NCI-H1092 (cell line): ENCODE measurements at places on chromosomes 11 and 22.

DNA sequence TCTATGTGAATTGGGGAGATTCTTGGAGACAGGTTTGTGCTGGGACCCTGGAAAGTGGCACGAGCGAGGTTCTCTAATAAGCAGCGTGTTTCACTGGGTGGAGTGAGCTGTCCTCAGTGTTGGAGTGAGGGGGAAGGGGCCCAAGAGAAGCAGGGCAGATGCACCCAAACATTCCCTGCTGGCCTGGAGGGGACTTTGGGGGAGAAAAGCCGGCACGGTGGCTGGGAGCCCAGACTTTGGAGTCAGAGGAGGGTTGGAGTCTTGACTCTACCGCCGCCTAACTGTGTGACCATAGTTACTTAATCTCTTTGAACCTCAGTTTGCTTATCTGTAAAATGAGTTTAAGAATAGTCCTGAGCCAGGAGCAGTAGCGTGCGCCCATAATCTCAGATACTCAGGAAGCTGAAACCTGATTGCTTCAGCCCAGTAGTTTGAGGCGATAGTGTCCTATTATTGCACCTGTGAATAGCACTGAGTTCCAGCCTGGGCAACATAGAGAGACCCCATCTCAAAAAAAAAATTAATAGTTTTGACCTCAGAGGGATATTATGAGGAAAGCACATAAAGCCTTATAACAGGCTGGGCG, 614 bp downstream of the NR1H3 start:
- no peak for DNase-seq

- DNase-seq, result no peak
Observed at GRCh38 chr11:29448246-29448877, 568.5 kb downstream of the KCNA4 start.

GRCh38 chr11:92707665-92708064, 261.8 kb upstream of the MTNR1B start:
- DNase-seq, result no peak

DNA sequence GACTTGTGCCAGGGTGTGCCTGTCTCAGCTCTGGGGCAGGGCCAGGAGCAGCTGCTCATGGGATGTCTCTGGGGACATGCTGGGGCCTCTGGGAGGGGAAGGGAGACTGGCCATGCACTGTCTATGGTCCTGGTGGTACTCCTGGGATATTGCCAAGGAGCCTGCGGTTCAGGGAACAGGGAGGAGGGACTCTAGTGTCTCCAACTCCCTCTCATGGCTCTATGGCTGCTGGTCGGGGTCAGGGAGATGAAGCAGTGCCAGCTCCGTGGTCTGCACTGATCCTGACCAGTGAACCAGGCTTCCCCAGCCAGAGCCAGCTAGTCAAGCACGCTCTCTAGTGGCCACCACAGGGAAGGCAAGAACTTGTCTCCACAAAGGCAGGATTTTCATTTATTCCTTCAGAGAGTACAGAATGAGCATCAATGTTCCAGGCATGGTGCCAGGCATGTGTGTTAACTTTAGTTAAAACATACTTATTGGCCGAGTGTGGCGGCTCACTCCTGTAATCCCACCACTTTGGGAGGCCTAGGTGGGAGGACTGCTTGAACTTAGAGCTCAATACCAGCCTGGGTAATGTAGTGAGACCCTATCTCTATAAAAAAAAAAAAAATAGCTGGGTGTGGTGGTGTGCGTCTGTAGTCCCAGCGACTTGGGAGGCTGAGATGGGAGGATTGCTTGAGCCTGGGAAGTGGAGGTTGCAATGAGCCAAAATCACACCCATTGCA, 2.5 kb upstream of the BEST1 start:
- DNase-seq, result peak; percentile 73

DNA sequence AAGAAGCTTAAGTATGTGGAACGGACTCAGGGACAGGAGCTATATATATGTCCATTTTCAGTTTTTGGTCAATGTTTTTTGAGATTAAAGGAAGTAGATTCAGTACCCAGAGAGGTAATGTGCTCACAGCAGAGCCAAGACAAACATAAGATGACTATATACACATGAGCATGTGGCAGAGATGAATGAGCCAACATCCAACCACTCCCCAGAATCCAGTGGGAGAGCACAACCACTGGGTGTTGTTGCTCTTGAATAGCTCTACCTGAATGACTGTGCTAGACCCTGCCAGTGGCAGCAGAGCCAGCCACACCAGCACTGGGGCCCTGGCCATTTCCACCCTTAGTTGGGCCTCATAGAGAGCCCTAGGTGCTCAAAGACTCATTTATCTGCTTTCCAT, 10.7 kb upstream of the SYTL2 start:
- DNase-seq, result no peak

DNA sequence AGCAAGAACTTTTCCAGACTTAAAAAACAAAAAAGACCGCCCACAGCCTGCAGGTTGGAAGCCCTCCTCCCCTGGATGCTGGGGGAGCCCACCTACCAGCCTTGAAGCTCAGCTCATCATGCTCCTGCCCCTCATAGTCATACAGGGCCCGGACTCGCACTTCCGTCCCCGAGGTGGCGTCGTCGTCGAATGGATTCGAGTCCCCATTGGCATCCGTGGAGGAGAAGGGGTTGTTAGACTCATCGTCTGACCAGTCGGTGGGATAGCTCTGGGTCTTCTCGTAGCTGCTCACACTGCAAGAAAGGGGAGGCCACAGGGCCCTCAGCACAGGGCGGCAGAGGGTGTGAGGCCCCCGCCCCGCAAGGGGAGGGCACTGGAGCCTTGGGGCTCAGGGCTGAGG, 19.0 kb upstream of the ARFGAP3 start:
- no peak for DNase-seq

- no peak for DNase-seq
Observed at GRCh38 chr22:39623603-39624500, 53.3 kb downstream of the CACNA1I start.

DNA sequence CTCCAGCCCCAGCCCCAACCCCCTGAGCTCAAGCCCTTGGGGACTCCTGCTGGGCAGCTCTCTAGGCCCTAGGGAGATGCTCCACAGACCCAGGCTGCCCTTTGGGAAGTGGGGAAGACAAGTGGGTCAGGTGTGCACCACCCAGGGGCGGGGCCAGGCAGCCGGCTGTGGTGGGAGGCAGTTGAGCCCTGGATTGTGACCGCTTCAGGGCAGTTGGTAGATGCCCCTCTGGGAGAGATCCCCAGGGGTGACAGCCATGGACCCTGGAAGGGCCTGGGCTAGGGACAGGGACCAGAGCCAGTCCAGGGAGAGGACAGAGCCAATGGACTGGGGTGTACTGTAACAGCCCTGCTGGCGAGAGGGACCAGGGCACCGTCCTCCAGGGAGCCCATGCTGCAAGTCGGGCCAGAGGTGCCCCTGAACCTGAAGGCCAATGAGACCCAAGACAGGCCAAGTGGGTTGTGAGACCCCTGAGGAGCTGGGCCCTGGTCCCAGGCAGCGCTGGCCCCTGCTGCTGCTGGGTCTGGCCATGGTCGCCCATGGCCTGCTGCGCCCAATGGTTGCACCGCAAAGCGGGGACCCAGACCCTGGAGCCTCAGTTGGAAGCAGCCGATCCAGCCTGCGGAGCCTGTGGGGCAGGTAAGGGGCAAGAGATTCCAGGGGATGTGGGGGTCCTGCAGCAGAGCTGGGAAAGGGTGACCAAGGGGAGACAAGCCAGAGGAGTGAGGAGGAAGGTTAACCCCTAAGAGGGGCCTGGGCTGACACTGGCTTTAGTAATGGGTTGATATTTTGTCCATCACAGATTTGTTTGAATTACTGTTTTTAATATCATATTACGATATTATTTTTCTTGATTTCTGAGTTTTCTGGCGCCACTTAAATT, at the start of gene IGLL5:
Gene IGLL5 (plus strand): TSS at position 196 of the 883 bp plus-strand sequence. CDS start 238 bp downstream, at position 434.
- DNase-seq, result no peak

DNA sequence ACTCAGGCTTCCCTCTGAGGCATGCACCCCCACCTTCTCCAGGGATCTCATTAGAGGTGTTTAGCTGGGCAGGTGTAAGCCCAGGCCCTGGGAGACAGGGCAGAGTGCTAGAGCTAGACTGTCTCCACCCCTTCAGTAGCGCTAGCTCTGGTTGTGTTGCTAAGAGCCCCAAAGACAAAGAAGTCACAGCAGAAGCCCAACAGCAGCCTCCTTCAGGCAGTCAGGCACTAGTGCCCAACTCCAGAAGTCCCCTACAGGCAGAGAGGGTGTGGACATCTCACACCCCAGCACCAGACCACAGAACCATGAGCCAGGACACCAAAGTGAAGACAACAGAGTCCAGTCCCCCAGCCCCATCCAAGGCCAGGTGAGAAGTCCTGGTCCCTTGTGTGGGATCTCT, at the start of gene CNGA4:
Gene CNGA4 (plus strand): TSS at position 188 of the 400 bp plus-strand sequence. CDS start 118 bp downstream, at position 306.
- no peak for DNase-seq

DNA sequence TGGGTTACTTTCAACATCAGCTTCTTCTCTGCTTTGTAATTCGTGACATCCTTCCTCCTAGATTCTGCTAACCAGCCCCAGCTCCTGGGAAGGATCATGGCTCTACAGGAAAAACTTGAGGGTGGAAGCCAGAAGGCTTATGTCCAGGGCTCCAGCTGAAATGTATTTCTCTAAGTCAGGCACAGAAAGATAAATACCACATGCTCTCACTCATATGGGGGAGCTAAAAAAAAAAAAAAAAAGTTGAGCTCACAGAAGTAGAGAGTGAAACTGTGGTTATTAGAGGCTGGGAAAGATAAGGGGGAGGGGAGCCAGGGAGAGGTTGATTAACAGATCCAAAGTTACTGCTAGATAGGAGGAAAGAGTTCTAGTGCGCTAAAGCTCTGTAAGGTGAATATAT, 74.9 kb downstream of the DSCAML1 start:
- no peak for DNase-seq

- DNase-seq, result no peak
Observed at GRCh38 chr11:6693342-6694228, 10.4 kb upstream of the MRPL17 start.

DNA sequence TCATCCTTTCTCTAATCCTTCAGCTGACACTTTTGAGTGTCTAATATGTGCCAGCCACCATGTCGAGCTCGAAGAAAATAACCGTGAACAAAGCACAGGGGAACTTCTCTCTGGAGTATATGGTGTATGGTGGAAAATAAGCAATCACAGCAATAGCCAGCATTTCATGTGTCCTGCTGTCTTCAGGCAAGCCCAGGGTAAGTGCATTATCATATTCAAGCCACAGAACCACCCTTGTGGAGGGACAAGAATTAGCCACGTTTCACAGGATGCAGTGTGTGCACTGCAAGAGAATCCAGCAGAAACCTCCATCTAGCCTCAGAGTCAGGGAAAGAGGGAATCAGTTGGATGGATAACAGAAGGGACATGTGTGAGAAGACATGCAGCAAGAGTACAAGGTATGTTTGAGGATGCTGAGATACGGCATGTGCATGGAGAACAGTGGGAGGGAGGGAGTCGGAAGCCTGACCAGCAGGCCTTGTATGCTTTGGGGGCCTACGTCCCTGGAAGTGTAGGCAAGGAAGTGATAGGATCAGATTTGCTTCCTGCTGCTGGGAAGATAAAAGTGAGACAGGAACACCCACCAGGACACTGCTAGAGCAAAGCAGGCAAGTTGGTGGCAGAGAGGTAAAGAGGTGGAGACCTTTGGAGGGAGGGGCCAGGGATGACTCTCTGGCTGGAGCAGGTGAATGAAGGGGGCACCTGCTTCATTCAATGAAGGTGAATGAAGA, 14.7 kb upstream of the GNAZ start:
- DNase-seq, result no peak

DNA sequence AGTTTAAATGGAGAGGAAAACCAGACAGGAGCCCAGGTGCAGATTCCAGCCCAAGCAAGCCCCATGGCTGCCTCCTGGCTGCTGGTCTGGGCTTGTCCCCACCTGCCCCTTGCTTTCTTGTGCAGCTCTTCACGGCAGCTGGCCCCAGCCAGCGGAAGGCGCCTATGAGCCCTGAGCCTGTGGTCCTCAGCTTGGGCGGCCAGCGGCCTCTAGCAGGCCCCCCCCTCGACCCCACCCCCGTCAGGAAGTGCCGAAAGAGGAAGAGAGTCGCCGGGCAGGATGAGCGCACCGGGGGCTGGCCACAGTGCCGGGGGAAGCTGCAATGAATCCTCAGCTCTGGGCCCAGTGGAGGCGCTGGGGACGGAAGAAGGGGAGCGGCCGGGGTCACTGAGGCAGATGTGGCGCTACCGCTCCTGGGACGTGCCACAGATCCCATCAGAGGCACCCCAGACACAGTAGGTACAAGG, 2.1 kb upstream of the DGKZ start:
- DNase-seq, result no peak

GRCh38 chr11:67118181-67118766, 789 bp upstream of the KDM2A start:
- no peak for DNase-seq

GRCh38 chr11:94128746-94129511, at the start of gene PANX1:
TSS of gene PANX1 (plus strand) at chr11:94128841. CDS start at chr11:94129313, 472 bp downstream.
- DNase-seq, result peak; percentile 87

DNA sequence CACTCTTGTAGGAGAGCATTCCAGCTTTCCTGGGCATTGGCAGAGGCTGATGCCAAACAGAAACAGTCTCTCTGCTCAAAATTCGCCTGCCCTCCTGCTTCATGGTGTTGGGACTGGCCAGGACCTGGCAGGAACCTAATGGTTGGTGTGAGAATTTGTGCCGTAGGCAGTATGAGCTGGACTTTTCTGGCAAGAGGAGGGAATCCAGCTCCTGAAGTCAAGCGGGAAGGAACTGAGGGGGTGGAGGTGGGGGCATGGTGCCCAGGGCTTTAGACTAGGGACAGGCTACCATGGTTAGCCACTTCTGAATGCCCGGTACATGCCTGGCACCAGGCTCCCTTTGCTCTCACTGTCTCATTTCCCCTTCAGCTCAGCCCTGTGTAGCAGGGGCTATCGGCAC, 6.9 kb upstream of the TOMM22 start:
- no peak for DNase-seq

- DNase-seq, result peak; percentile 20
Observed at GRCh38 chr22:38114484-38115398, 4.3 kb upstream of the BAIAP2L2 start.

GRCh38 chr11:79691445-79691844, 250.6 kb upstream of the TENM4 start:
- no peak for DNase-seq

GRCh38 chr11:106276126-106276525, 198.7 kb downstream of the AASDHPPT start:
- DNase-seq, result no peak

GRCh38 chr22:26744892-26745808, 87.8 kb downstream of the MIAT start:
- DNase-seq, result no peak

GRCh38 chr22:50129121-50129736, 39.4 kb downstream of the MOV10L1 start:
- DNase-seq, result no peak

GRCh38 chr11:92829671-92830070, 139.8 kb upstream of the MTNR1B start:
- DNase-seq, result no peak

- DNase-seq, result no peak
Observed at GRCh38 chr11:2665526-2666400, 34.0 kb downstream of the KCNQ1OT1 start.

DNA sequence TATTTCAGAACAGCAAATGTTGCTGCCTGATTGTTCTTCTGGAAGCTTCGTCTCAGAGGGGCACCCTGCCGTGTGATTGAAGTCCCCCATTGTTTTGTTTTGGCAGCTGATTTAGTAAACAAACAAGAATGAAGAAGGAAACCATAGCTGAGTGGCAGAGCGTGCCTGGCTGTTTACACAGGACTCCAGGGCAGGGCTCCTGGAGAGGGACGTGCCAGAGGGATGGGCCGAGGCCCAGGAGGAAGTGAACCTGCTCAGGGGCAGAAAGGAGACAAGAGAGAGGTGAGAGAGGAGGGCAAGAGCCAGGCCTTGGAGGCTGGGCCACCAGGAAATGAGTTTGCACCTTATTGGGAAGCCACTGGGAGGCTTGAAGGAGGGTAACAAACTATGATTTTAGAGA, 85.5 kb upstream of the B3GAT1 start:
- DNase-seq, result peak; percentile 91
